Caudate nucleus (tissue), 63 donors: ENCODE measurements at places on chromosomes 4 and X.

- DNase-seq: no peak
Measured at GRCh38 chr4:78510681-78511080, 40.9 kb upstream of the ANXA3 start.

DNA sequence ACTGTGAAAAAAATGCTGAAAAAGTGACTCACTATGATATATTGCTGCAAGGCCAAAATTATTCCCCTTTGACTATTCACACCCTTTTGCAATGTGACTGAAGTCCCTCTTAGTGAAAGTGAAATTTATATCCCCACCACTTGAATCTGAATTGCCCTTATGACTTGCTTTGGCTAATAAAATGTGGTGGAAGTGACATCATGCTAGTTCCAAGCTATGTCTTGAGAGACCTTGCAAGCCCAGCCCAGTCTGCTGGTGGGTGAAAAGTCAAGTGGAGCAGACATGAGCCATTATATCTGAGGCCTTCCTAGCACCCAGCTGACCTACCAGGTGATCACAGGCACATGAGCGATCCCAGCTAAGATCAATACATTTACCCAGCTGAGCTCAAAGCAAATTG is 94.7 kb downstream of the LINC00632 start:
- DNase-seq: no peak

GRCh38 chrX:39953879-39954278 is 143.9 kb downstream of the BCOR start:
- no peak for DNase-seq

DNA sequence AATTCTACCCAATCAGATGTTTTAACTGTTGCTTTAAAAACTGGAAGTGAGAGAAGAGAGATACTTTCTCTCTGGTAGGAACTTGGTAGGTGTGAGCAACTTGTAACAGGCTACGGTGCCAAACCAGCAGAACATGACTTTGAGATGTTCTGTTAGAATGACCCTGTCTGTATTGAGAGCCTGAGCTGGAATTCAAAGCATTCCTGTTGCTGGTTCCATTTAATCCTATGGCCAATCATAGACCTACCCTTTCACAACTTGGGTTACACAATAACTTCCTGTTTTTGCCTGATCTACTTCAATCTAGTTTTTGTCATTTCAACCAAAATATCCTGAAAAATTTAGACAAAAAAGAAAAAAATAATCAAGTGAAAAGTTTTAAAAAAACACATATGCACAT is 1.7 kb upstream of the PRRG1 start:
- DNase-seq: no peak

DNA sequence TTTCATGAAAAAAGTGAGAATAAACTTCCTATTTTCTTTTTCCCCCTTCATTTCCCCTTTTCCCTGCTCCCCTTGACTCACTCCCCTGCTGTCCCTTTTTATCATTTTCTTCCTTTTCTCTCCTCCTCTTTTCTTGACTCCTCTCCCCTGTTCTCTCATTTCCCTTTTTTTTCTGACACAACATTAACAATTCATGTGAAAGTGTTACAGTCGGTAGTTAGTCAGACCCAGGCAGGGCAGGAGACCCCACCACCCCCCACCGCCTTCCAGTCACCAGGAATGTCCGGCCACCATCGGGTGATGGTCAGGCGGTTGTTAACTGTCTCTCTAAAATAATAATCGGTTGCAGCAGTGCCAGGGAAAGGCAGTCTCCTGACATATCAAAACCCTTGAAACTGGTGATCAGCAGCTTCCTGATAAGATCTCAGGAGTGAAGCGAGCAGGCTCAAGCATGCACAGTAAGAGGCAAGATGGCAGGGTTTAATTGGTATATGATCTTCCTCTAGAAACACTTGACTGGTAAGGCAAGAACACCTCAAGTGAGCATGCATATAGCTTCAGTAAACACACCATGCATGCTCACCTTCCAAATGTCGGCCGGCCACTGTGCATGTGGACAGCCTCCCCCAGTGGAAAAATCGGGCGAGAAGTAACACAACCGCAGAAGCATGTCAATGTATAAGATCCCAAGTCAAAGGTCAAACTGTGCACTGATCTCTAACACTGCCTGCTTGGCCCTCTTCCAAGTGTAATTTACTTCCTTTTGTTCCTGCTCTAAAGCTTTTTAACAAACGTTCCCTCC is 191.4 kb downstream of the NDST4 start:
- no peak for DNase-seq

DNA sequence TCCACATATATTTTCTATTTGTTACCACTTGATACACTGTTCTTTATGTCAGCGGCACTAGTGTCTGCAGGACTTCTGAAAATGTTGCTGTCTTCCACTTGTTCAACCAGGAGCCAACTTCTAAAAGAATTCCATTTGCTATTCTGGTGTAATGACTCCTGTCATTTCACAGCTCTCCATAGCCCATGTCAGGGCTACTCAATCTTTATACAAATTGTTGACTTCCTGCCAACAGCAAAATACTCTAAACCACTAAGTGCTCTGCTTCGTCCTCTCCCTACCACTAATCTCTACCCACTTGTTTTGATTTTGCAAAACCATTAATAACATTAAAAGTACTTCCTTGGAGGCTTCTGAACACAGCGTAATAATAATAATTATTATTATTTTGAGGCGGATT is 7.2 kb downstream of the CTSO start:
- DNase-seq: no peak

DNA sequence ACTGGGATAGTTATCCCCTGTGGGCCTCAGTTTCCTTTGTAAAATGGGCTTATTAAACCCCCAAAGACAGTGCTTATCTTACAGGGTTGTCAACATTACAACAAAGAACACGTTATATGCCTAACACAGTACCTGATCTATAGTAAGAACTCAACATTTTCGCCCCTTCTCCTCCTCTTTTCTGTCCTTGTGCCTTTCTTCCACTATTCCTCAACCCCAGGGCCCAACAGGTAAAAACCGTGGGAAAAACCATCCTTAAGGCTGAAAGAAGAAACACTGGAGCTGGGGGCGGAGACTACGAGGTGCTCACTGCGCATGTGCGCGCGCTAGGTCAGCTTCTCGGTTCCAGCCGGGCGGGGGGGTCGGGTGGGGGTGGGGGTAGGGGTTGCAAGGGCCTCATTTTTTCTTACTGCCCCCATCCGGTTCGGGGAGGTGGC is 426 bp upstream of the XIAP start:
- peak; percentile 79 for DNase-seq

GRCh38 chrX:46912098-46912602 is at the start of gene JADE3:
TSS of gene JADE3 (plus strand) at chrX:46912421. CDS start at chrX:46984895, 72,474 bp downstream.
- DNase-seq: peak; percentile 24

GRCh38 chr4:60805500-60806313 is 394.4 kb upstream of the ADGRL3 start:
- DNase-seq: no peak

DNA sequence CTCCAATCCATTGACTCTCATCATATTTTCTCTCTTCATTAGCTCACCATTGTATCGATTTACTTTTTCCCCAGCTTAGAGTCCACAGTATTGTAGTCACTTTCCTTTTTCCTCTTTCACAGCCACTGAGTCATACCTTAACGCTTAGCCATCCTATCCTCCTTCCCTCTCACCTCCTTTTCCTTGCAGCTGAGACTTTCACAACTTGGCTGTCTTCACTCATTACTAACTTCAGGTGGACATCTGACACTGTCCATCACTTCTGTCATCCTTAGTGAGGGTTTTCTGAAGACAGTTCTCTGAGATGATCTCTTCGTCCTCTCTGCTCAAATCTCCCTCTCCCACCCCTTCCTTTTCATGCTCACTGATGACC is 70.5 kb upstream of the ESX1 start:
- DNase-seq: no peak

DNA sequence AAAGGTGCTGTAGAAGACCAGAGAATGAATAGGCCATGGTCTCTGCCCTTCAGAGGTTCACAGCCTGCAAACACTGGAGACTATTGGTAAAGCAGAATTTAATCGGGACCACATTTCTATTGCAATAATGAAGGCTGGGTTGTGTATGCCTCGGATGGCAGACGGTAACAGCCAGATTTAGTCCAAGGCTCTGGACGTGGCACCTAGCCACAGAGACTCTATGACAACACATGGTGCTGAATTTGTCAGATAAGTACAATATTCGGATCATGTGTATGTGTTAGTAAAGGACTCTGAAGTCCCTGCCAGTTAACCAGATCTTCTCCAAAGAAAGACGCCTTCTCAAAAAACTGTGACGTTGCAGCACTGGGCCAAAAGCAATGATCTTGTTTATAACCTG is 129.0 kb downstream of the DCTD start:
- DNase-seq: no peak

GRCh38 chr4:150628073-150628472 is 46.1 kb downstream of the MAB21L2 start:
- no peak for DNase-seq

GRCh38 chr4:41058426-41058825 is 155.9 kb downstream of the APBB2 start:
- DNase-seq: no peak
